GM12864 (cell line): ENCODE measurements at places on chromosomes 2 and 18.

DNA sequence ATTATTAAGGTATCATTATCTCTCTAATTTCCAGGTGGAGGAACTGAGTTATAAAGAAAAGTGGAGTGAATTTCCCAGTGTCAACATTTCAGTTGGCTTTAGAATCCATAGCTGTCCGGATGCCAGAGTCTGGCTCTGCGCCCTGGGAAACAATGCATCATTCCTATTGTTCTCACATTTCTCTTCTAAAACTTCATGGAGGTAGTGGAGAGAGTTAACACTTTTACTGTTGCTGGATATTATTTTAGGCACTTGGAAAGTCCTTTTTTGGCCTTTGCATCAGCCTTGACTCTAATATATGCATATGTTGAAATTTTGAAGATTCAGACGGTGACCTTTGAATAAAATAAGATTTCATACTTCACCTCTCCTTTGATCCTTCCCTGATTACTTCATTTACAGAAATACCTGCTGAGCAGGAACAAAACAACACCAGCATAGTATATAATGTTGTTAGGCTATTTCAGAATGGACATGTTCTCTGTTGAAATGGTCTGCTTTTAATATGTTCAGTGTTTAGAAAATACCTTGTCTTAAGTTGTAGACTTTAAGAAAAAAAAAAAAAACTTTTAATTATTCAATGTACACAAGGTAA is 148.8 kb downstream of the EPHA4 start:
- DNase-seq: no peak

DNA sequence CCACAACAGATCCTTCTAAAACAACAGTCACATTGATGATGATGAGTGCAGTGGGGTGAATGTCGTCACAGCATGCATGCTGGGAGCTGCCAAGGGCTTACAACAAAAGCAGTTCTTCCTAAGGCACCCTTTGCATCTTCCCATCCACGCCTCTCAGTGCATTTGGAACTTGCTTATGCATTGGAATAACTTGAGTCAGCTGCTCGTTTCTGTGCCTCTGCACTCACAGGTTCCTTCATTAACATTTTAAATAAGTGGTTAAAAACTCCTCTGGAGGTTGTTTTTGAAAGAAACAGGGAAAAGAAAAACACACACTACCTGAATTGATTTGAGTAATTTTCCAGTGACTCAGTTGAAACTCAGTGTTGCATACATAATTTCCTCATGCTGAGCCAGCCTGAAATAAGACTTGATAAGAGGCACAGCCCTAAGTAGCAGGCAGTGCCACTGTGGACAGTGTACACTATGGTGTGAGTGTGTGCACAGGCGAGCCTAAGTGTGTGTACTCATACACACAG is 46.8 kb upstream of the TRIM43B start:
- no peak for DNase-seq

DNA sequence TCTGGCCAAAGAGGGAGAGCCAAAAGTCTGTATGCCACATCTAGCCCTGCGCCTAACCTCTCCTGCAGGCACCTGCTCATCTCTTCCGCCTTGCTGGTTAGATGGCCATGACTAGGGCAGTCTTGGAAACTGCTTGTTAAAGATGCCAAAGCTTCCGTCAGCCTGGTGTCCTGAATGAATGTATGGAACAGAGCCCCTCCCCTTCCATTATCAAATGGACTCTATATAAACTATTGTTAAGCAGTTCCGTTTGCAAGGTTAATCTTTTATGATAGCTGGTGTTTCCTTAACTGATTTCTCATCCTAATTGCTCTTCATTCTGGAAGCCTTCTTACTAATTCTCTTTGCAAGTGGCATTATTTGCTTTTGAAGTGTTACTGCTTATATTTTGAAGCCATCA is 87.1 kb downstream of the ATP9B start:
- DNase-seq: no peak

DNA sequence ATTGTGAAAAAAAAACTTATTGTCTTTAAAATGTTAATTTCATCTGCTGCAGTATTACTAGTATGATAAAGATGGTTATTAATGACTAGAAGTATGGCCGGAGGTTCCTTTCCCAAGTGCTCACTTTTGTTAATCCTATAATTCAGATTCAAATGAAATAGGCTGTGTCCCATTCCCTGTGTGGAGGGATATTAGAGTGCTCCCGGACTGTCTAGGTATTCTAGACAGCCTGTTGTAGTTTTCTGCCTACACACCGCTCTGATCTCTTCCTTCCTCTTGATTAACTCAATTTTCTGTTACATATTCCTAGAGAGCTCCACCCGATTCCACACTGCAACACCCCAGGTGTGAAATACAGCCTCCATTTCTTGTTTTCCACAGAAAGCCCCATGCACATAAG is 15.4 kb upstream of the DSC3 start:
- DNase-seq: no peak

- DNase-seq: no peak
These were observed 585.0 kb upstream of the LRATD1 start for GRCh38 chr2:14047491-14047890.

DNA sequence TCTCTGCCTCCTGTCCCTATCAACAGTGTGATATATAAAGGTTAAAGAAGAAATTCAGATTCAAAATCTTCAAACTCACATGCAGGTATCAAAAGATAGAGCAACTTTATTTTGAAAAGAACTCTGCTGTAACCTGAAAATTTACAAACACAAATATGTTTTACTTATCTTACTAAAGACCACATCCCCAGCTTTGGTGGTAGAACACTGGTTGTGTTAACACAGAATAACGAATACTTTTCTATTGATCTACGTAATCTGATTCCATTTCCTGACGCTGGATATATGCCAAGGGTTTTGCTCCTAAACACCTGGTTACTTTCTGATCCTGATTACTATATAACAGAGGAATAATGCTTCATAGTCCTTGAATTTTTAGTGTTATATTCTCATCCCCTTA is 23.1 kb upstream of the SLC39A10 start:
- DNase-seq: no peak

DNA sequence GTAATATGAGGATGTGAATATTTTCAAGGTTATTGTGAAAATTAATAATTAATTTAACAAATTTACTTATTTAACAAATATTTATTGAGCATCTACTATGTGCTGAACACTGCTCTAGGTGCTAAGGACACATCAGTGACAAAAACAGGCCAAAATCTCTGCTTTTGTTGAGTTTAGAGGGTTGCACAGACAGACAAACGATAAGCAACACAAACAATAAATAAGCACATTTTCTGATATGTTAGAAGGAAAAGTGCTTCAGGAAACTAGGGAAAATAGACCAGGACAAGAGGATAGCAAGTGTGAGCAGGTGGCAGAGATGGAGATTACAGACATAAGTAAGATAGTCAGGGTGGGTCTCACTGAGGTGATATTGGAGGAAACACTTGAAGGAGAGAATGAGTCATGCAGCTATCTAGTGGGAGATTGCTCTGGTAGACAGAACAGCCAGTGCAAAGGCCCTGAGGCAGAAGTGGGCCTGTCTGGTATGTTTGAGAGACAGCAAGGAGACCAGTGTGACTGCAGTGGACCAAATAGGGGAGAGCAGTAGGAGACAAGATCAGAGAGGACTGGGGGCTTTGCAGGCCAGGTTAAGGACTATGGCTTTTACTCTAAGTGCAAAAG is 38.3 kb downstream of the SFXN5 start:
- no peak for DNase-seq

- DNase-seq: no peak
These were observed 35.0 kb downstream of the ALPK2 start for GRCh38 chr18:58593938-58594337.

DNA sequence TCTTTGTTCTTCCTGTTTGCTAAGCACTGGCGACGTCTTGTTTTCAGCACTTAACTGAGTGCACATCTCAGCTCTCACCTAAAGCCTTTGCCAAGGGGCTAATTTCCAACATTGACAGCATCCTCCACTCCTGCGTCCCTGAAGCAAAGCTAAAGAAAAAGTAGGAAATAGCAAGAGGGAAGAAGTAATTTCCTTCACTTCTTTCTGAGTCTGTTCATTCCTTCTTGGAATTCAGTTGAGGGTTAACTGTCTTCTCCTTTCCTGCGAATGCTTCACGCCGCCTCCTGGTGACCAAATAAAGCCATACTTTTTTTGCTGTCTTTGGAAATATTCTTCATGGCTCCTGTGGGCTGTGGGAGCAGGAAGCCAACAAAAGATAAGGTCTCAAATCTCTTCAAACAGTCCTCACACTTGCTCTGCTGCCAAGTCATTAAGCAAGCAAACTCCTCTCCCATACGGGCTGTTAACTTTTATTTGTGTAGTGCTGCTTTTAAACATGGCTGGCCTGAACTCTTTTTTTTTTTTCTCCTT is 100.9 kb downstream of the DPP10 start:
- no peak for DNase-seq

DNA sequence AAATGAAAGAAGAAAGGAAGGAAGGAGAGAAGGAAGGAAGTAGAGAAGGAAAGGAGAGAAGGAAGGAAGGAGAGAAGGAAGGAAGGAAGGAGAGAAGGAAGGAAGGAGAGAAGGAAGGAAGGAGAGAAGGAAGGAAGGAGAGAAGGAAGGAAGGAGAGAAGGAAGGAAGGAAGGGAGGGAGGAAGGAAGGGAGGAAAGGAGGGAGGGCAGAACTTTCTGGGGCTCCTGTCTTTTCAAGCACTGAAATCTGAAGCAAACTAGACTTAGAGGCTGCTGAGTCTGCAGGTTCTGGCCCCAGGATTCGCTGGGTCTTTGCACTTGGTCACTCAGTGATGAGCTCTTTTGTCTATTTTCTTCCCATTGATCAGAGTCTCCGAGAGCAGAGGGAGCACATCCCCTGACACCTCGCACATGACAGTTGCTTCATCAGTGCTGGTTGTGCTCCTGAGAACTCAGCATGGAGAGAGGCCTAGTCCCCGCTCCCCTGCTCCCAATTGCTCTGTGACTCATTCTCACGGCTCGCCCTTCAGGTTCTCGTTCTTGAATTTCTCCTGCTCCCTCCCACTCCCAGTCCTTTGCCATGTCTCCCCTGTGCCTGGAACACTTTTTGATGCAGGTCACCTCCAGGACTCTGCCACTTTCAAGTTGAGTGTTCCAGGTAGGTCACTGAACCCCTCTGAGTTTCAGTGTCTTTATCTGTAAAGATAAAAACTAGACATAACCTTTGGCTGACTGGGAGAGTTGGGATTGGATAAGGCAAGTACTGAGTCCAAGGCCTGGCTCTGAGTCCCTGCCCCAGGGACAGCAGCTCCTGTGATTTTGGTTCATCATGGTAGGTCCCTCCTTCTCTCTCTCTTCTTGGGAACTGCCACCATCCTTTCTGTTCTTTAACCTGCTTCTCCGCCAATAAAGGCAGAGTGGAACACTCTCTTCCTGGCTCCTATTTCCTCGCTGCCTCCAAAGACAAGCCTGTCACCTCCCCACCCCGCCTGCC is 55.2 kb downstream of the TNP1 start:
- DNase-seq: no peak

- no peak for DNase-seq
These were observed 247.6 kb upstream of the TRIB2 start for GRCh38 chr2:12469141-12469561.

GRCh38 chr2:241967467-241968144 is 98.1 kb downstream of the RTP5 start:
- no peak for DNase-seq

GRCh38 chr2:203376173-203376572 is 48.0 kb downstream of the ABI2 start:
- no peak for DNase-seq

- no peak for DNase-seq
These were observed 38.2 kb upstream of the ACTR3 start for GRCh38 chr2:113851640-113852039.

DNA sequence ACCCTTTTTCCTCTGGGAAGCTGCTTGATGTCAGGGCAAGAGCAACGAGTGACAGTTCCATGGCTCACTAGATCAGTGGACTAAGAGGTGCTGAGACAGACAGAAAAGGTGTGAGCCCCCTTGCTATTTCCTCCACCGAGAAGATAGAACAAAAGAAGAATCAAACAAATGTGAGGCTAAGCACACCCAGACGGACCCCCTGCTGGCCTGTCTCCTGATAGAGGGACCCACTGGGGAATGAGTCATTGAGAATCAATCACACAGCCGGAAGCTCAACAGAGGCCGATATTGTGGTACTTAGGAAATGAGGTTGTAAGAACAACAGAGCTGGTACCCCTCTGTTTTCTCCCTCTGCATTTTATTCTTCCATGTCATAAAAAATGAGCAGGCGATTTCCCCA is 89.8 kb upstream of the TEX51 start:
- no peak for DNase-seq

GRCh38 chr2:231222318-231223000 is 24.0 kb downstream of the ARMC9 start:
- peak; percentile 31 for DNase-seq

GRCh38 chr2:19847486-19847885 is 54.3 kb downstream of the TTC32 start:
- DNase-seq: no peak

- no peak for DNase-seq
These were observed 428.8 kb upstream of the FIGN start for GRCh38 chr2:164164602-164165001.

- no peak for DNase-seq
These were observed 89.7 kb downstream of the USP40 start for GRCh38 chr2:233476651-233477547.

GRCh38 chr2:121902616-121903015 is 147.2 kb downstream of the TSN start:
- no peak for DNase-seq

- DNase-seq: no peak
These were observed 50.0 kb downstream of the RBBP8 start for GRCh38 chr18:22983175-22983574.

GRCh38 chr2:11566383-11566782 is 32.5 kb downstream of the GREB1 start:
- DNase-seq: no peak

DNA sequence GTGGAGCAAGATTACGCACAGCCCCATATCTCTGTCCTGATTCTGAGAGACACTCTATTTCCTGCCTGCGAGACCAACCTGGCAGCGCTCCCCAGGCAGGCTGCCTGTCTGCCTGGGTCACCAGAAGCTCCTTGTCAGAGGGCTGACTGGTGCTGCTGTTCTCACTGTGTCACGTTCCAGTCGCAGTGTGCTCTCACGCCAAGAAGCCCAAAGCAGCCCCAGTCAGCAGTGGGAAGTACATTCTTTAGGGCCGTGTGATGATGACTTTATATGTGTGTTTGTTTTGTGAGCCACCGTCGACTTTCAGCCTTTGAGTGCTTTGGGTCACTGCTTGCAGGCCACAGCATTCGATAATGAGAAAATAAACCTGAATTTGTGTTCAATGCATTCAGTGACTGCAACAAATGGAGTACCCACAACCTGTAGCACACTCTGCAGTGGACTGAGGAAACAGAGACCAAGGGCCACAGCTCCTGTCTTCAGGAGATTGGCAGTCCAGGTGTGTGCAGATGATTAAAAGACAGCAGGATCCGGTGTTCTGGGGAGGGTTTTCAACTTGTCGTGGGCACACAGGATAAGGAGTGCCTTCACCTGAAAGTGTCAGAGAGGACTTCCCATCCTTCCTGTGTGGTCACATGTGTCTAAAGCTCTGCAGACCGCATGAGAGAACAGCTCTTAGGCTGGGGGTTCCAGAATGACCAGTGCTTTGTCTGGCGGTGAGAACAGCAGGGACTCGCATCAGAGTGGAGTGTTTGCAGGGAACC is 4.8 kb downstream of the TNFRSF11A start:
- DNase-seq: no peak
